Lower lobe of right lung (tissue), 2 donors: ENCODE measurements at places on chromosomes 13 and 19. TPM values are rescaled to one million over a fixed set of nuclear protein-coding genes. Genes with fewer than 3 reads are reported as not detected.

DNA sequence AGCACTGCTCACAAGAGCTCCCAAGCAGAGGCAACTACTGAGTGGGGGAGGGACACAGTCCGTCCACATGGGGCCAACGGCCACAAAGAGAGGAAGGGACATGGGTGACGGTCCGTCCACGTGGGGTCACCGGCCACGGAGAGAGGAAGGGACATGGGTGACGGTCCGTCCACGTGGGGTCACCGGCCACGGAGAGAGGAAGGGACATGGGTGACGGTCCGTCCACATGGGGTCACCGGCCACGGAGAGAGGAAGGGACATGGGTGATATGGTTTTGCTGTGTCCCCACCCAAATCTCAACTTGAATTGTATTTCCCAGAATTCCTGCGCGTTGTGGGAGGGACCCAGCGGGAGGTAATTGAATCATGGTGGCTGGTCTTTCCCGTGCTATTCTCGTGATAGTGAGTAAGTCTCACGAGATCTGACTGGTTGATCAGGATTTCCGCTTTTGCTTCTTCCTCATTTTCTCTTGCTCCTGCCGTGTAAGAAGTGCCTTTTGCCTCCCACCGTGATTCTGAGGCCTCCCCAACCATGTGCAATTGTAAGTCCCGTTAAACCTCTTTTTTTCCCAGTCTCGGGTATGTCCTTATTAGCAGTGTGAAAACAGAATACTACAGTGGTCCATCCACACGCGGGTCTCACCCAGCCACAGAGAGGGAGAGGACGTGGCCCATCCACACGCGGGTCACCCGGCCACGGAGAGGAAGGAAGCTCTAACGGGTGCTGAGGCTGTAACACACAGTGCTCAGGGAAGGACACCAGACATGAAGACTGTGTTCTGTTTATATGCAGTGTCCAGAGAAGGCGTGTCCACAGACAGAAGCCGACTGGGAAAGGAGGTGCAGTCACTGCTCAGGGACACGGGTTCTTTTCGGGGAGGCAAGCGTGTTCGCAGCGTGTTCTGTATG is 48.5 kb downstream of the GAS6 start:
- H3K27me3 ChIP-seq = no peaks in the 10 kb centered on the region
- peaks cover 58% of the 10 kb centered on the region for H3K4me1 ChIP-seq
- peak overlapping the region; percentile 40 for H3K4me3 ChIP-seq
- no peak overlapping the region for H3K27ac ChIP-seq

DNA sequence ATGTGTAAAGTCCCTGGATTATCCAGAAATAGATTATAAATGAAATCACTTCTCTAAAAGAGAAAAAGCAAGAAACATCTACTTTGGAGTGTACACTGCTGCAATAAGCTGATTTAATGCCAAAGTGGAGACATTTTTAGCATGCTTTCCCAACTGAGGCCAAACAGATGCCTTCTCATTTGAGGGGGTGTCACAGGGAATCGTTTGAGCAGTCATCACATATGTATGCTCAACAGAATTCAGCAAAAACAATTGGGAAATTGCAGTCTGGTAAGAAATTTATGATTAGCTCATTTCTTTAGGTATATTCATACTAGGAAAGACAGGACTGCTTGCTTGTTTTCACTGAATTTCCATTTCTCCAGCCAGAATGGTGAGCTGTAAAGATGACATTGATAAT is 27.3 kb upstream of the TPP2 start:
- H3K27me3 ChIP-seq = peaks cover 5% of the 10 kb centered on the region
- H3K4me1 ChIP-seq = no peaks in the 10 kb centered on the region
- no peaks in the 10 kb centered on the region for H3K36me3 ChIP-seq
- no peak overlapping the region for H3K4me3 ChIP-seq
- H3K27ac ChIP-seq = no peak overlapping the region

DNA sequence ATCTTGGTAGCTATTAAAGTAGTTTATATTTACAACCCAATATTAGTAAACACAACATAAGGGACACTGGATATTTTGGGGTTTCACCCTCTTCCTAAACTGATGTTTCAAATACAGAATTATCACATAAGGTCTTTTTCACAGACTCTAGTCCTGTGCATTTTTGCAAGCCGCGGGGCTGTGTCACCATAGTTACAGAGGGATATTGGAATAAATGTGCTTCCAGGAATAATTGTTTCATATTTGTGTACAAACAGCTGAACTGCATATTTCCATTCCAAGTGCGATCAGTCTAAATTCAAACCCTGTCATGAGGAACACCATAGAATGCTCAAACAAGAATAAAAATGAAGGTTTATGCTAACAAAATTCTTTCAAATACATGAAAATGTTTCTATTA is 762.5 kb upstream of the ARGLU1 start:
- H3K4me3 ChIP-seq = no peak overlapping the region
- no peaks in the 10 kb centered on the region for H3K4me1 ChIP-seq
- no peak overlapping the region for H3K27ac ChIP-seq
- no peaks in the 10 kb centered on the region for H3K27me3 ChIP-seq
- H3K36me3 ChIP-seq = no peaks in the 10 kb centered on the region

DNA sequence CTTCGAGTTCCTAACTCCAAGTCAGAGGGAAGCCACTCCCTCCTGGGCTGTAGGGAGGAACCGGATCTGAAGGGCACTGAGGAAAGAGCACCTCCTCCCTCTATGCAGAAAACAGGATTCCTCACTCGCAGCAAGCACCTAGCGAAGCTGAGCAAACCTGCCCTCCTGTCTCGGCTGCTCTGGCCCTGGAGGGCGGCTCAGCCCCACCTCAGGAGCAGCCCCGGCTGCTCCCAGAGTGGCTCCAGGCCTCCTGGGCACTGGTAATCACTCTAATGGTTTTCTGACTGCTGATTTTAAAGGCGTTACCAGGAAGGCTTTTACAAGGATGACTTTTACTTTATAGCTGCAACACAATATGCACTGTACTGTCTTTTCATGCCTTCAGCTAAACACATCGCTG is 312.5 kb downstream of the TEX29 start:
- no peaks in the 10 kb centered on the region for H3K27me3 ChIP-seq
- no peak overlapping the region for H3K27ac ChIP-seq
- H3K4me3 ChIP-seq = no peak overlapping the region
- no peaks in the 10 kb centered on the region for H3K4me1 ChIP-seq
- no peak for DNase-seq

DNA sequence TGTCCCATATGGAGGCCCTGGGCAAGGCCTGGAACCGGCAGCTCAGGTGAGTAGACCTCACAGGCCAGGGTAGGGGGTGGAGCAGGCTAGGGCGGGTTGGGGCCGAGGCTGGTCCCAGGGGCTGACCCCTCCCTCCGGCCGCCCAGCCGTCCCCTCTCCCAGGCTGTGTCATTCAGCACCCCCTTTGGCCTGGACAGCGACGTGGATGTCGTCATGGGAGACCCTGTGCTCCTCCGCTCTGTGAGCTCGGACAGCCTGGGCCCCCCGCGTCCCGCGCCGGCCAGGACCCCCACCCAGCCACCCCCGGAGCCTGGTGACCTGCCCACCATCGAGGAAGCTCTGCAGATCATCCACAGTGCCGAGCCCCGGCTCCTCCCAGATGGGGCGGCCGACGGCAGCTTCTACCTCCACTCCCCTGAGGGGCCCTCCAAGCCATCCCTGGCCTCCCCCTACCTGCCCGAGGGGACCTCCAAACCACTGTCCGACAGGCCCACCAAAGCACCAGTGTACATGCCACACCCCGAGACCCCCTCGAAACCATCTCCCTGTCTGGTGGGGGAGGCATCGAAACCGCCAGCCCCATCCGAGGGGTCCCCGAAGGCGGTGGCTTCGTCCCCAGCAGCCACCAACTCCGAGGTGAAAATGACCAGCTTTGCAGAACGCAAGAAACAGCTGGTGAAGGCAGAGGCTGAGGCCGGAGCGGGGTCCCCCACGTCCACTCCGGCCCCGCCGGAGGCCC is 16.0 kb downstream of the CAMSAP3 start:
- H3K4me3 ChIP-seq = no peak overlapping the region
- peaks cover 31% of the 10 kb centered on the region for H3K36me3 ChIP-seq
- no peak overlapping the region for H3K27ac ChIP-seq
- H3K4me1 ChIP-seq = no peaks in the 10 kb centered on the region

DNA sequence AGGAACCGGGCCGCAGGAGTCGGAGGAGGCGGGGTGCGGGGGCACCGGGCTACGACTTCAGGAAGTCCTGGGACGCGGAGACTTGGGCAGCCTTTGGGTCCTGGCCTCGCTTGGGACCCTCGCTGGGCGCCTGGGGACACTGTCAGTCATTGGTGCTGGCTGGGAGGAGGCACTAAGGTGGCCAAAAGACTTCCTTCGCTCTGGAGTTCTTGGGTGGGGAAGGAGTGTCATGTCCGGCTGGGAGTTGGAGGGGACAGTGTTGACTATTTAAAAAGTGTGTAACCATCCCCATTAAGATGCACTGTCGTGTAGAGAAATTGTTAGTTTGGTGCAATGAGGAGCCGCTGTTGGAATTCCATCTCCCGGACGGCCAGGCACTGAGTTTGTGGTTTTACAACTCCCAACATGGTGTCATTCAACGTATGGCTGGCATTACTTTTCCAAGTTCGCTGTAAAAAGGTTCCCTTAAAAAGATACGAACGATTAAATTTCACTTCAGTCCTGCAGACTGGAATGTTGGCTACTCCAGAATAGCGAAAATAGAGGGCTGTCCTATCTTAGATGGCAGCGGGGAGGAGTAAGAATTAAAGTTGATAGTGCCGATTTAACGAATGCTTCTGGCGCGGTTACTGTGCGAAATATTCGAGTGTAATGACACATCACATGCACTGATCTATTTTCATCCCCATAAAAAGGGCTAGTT is 776 bp downstream of the DNAJC3 start:
- peaks cover 50% of the 10 kb centered on the region for H3K4me1 ChIP-seq
- no peaks in the 10 kb centered on the region for H3K27me3 ChIP-seq
- peak overlapping the region; percentile 89 for H3K4me3 ChIP-seq
- no peaks in the 10 kb centered on the region for H3K36me3 ChIP-seq
- H3K27ac ChIP-seq = peak overlapping the region; percentile 98
- DNase-seq = no peak

GRCh38 chr13:103663996-103664395 is 597.8 kb upstream of the SLC10A2 start:
- no peaks in the 10 kb centered on the region for H3K27me3 ChIP-seq
- no peak for DNase-seq
- H3K4me1 ChIP-seq = no peaks in the 10 kb centered on the region
- no peak overlapping the region for H3K27ac ChIP-seq
- no peak overlapping the region for H3K4me3 ChIP-seq

The GPR4 gene
- 10.5 TPM for total RNA-seq
